Uterine smooth muscle cell (primary cell): ENCODE measurements at places on chromosomes 5 and 9. TPM values are rescaled to one million over a fixed set of nuclear protein-coding genes. Genes with fewer than 3 reads are reported as not detected.

Gene CD72
- total RNA-seq, result 0.87 and 1.2 TPM in 2 replicates

Gene SLCO4C1
- total RNA-seq, result under 0.01 TPM in 2 replicates

Gene PCDHGC5
- total RNA-seq, result 2.3 and 2.9 TPM in 2 replicates

Gene PCDHGB3
- 2.3 and 4.2 TPM in 2 replicates for total RNA-seq

Gene SMIM33
- not detected in 2 replicates for total RNA-seq

Gene LOX
- 22.4 and 58.0 TPM in 2 replicates for total RNA-seq

Gene LCN12
- total RNA-seq, result 0.12 TPM in 1 of 2 replicates, not detected in the other

Gene FLT4
- 0.11 and 0.25 TPM in 2 replicates for total RNA-seq

Gene LCN10
- not detected in 2 replicates for total RNA-seq

Gene TRPM3
- 0.77 and 1.4 TPM in 2 replicates for total RNA-seq

Gene IDNK
- total RNA-seq, result 6.3 and 6.7 TPM in 2 replicates

Gene SLC6A3
- not detected in 2 replicates for total RNA-seq

Gene SLC6A18
- not detected in 2 replicates for total RNA-seq

Gene BTNL3
- total RNA-seq, result not detected in 2 replicates

Gene BARHL1
- not detected in 2 replicates for total RNA-seq

Gene TMEM203
- 37.1 and 41.5 TPM in 2 replicates for total RNA-seq

Gene MEGF10
- total RNA-seq, result 0.12 and 0.22 TPM in 2 replicates

Gene ANKRD55
- total RNA-seq, result not detected in 2 replicates

Gene AHRR
- 26.7 and 28.0 TPM in 2 replicates for total RNA-seq

Gene HAVCR2
- 0.25 and 0.44 TPM in 2 replicates for total RNA-seq

Gene HINT1
- 160 and 174 TPM in 2 replicates for total RNA-seq

Gene MRNIP
- 13.7 and 15.9 TPM in 2 replicates for total RNA-seq

Gene LCN2
- total RNA-seq, result not detected in 2 replicates

Gene MOB3B
- total RNA-seq, result 0.12 and 0.33 TPM in 2 replicates

Gene TEK
- 3.1 and 3.6 TPM in 2 replicates for total RNA-seq

Gene ISL1
- 2.6 and 5.9 TPM in 2 replicates for total RNA-seq

Gene F2R
- 56.9 and 97.0 TPM in 2 replicates for total RNA-seq

Gene SLC25A25
- 49.7 and 55.6 TPM in 2 replicates for total RNA-seq

Gene TEX10
- 40.2 and 44.5 TPM in 2 replicates for total RNA-seq

Gene SV2C
- total RNA-seq, result under 0.01 TPM in 1 of 2 replicates, not detected in the other

Gene CCL27
- total RNA-seq, result 0.11 TPM in 1 of 2 replicates, not detected in the other

Gene CHSY3
- 3.8 and 5.5 TPM in 2 replicates for total RNA-seq

Gene PRR7
- total RNA-seq, result 3.7 and 4.9 TPM in 2 replicates

Gene ZNF462
- 14.7 and 16.6 TPM in 2 replicates for total RNA-seq

Gene SOHLH1
- total RNA-seq, result not detected in 2 replicates

Gene HK3
- not detected in 2 replicates for total RNA-seq

Gene NTNG2
- 3.5 and 6.1 TPM in 2 replicates for total RNA-seq

Gene CDC42SE2
- total RNA-seq, result 23.2 and 28.0 TPM in 2 replicates

Gene FSTL4
- total RNA-seq, result not detected in 2 replicates

Gene KCNT1
- total RNA-seq, result not detected in 2 replicates

Gene OSMR
- total RNA-seq, result 52.6 and 59.1 TPM in 2 replicates

Gene C6
- total RNA-seq, result under 0.01 and 0.11 TPM in 2 replicates

Gene PRRX2
- total RNA-seq, result 2.0 and 3.8 TPM in 2 replicates

Gene EIF4EBP3
- 0.77 and 1.1 TPM in 2 replicates for total RNA-seq

Gene FGF10
- total RNA-seq, result 0.25 and 0.89 TPM in 2 replicates

Gene MYMK
- total RNA-seq, result not detected in 2 replicates

Gene CMBL
- total RNA-seq, result 8.7 and 14.0 TPM in 2 replicates

Gene NME5
- 1.7 and 3.4 TPM in 2 replicates for total RNA-seq

Gene C5orf52
- not detected in 2 replicates for total RNA-seq

Gene CMYA5
- total RNA-seq, result 3.0 and 3.7 TPM in 2 replicates

Gene RASEF
- total RNA-seq, result 5.6 and 6.0 TPM in 2 replicates

Gene SYK
- total RNA-seq, result not detected in 2 replicates

Gene DOCK8
- 0.75 and 0.89 TPM in 2 replicates for total RNA-seq

Gene FUT7
- total RNA-seq, result not detected in 2 replicates

Gene FRMD3
- 0.87 and 1.4 TPM in 2 replicates for total RNA-seq
